ENCODE measurements at places on chromosomes 12 and 14.

DNA sequence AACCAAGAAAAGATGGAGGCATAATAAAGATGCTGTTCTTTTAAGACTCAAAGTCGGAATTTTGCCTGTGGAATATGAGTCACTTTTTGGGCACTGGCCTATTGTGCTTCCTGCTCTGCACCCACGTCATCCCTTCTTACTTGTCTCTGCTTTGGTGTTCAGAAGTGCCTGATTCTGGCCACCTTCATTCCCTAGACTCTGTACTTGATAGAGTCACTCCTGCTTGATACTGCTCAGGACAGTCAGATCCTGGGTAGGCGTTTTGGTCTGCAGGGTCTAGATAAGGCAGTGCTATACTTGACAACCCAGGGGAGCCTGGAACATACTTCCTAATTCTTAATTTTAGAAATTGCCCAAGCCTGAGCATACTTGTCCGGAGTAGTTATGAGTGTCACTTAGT is 1.9 kb downstream of the LRRK2 start:
- DNase-seq: no peak

GRCh38 chr12:124110372-124110883 is 137.4 kb downstream of the ZNF664 start:
- DNase-seq: no peak

DNA sequence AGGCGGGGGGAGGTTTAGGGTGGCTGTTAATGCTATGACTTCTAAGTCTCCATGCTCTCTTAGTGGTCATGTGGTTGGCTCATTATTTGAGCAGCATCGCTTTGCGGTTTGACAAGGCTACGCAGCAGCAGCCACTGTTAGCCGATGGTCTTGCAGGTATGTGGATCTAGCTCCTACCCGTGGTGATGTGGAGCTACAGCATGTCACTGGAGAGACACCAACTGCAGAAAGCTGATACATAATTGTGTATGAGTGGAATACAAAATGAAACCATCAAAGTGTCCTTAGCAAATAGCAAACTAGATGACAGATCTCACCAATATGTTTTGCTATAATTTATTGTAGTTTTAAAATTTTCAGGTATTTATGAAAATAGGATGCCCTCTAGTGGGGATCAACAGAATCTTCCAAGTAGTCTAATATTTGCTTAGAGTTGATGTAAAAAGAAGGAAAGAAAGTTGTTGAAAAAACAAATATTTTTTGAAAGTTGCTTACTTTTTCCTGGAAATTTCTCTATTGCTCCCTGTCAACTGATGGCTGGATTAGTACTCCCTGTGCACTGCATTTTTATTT is 94.9 kb downstream of the NAV3 start:
- peak; percentile 94 for DNase-seq

GRCh38 chr12:116498471-116498870 is 60.7 kb upstream of the MAP1LC3B2 start:
- DNase-seq: no peak

- DNase-seq: no peak
Observed at GRCh38 chr14:77681196-77682157, 26.3 kb downstream of the ALKBH1 start.

- no peak for DNase-seq
Observed at GRCh38 chr14:93954900-93955849, 21.2 kb downstream of the ASB2 start.

GRCh38 chr12:23169696-23170013 is 544.7 kb downstream of the ETNK1 start:
- peak; percentile 1 for DNase-seq

DNA sequence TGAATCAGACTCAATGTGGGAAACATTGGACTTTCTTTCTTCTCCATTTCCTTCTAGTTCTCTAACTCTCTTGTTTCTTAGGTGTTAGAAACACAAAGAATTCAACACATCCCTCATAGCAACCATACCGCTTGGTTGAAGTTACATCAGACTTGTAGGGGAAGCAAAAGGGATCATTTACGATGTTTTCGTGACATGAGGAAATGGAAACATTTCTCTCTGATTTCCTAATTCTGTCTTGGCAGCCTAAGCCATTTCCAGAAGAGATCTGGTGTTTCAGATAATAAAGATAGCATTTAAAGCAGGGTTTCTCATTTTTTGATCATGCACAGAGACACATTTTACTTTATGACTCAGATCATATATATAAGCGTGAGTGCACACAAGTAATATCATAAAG is 202.0 kb downstream of the TMEM132C start:
- no peak for DNase-seq

GRCh38 chr14:91246051-91246852 is 1.7 kb upstream of the GPR68 start:
- DNase-seq: no peak

- peak; percentile 82 for DNase-seq
Observed at GRCh38 chr12:128510511-128510910, 243.5 kb downstream of the TMEM132C start.

DNA sequence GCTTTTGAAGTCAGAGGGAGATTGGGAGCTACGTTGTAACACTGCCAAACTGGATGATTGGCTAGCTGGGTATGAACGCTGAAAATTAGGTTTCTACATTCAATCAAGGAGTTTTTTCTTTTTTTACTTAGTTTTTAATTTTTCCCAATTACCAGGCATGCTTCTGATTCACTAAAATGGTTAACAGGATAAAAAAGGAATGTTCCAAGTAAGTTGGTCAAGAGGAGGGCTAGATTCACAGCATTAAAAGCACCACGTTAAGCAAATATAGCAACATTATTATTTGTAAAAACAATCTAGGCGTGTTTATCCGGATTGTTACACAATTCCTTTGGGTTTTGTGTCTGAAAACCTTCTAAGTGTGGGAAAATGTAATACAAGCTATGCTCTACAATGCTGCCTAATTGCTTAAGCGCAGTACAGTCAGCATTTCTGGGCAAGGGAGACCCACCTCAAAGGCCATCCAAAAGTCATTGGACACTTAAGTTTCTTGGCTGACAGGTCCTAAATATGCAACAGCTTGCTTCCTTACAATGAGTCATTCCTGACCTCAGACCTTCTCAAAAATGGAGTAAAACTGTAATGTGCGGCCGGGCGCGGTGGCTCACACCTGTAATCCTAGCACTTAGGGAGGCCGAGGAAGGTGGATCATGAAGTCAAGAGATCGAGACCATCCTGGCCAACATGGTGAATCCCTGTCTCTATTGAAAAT is 1.2 kb downstream of the RPLP0 start:
- no peak for DNase-seq

DNA sequence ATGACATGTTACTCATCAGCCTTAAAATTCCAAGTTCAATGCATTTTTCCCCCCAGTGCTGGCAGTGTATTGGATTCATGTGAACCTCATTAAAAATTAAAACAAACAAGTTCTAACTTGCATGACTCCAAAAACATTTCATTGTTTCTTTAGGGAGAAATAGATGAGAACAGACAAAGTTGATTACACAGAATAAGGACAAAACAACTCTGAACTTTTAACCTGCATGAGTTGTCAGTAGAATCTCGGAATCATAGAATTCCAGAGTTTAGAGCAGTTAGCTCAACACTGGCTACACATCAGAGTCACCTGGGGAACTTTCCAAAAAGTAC is 127.5 kb downstream of the TMX1 start:
- no peak for DNase-seq

DNA sequence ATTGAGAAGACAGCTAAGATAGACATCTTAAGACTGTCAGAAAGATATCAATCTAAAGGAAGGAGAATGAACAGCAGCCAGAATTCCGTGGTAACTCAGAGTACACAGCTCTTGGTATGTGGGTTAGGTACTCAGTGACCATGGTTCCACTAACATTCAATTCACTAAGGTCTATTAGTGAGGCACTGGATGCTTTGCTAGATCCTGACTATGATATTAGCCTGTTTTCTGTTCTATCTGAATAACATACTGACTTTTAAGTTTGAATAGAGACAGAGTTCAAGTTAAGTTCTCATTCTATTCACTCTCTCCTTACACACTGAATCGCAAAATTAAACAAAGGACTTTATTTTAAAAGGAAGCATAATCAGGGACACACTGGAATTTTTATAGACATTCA is 106.4 kb downstream of the PRKD1 start:
- no peak for DNase-seq

DNA sequence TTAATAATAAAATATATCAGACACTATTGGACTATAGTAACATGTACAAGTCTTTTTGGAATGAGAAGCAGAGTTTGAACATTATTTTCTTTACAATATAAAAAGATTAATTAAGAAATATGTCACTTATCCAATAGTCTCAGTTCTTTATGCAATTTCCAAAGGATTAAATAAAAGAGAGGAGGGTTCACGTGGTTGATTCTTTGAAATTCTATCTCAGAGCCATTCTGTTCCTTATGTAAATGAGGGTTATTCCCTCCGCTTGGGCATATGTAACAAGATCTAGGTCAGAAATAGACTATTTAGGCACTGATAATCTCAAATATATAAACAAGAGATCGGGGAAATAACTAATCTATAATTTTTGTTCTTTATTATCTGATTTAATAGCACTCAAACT is 2.1 kb upstream of the TUBA1A start:
- no peak for DNase-seq

- DNase-seq: no peak
Observed at GRCh38 chr12:132218915-132219314, 74.7 kb downstream of the NOC4L start.

DNA sequence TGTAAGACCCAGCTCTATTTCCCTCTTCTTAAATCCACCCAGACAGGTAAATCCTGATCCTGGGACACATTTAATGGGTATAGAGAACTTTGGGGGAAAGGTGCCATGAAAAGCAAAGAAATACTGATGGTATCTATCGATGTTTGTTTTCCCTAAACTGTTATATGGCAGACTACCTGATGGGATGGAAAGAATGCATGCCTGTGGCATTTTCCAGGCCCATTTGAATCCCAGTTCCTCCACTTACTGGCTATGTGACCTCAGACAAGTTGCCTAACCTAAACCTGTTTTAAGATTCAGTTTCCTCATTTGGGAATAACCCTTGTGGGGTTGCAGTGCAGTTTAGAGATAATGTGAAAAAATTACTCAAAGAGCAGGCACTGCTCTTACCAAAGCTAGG is 404.5 kb downstream of the FUT8 start:
- DNase-seq: no peak

DNA sequence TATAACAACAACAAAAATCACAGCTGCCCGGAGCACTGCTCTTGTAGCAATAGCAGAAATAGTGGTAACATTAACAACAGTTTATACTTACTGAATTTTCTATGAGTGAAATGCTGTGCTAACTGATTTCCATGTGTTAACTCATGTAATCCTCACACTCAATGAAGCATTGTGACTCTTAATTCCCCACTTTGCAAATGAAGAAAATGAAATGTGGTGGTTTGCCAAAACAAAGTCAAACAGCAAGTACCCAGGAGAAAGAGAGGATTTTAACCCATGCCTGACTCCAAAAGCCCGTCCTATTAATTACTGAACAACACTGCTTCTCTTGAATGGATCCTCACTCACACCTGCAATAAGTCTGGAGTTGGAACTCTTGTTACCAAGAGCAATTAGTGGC is 123.5 kb downstream of the MED13L start:
- DNase-seq: no peak

GRCh38 chr14:72515779-72516770 is 377.8 kb downstream of the DPF3 start:
- no peak for DNase-seq

- DNase-seq: no peak
Observed at GRCh38 chr14:37202265-37202664, 4.5 kb downstream of the MIPOL1 start.

GRCh38 chr12:114648711-114649110 is 35.3 kb downstream of the TBX3 start:
- DNase-seq: no peak

DNA sequence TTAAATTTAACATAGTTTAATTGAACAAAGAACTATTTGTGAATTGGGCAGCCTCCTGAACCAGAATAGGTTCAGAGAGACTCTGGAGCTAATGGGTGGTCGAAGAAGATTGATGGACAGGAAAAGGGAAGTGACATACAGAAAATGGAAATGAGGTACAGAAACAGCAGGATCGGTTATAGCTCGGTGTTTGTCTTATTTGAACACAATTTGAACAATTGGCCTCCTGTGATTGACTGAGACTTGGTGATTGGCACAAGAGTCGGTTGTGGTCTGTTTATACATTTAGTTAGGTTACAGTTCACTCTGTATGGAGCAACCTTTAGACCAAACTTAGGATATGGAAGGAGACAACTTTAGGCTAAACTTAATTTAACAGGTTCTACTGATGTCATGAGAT is 18.4 kb upstream of the CFL2 start:
- DNase-seq: no peak

DNA sequence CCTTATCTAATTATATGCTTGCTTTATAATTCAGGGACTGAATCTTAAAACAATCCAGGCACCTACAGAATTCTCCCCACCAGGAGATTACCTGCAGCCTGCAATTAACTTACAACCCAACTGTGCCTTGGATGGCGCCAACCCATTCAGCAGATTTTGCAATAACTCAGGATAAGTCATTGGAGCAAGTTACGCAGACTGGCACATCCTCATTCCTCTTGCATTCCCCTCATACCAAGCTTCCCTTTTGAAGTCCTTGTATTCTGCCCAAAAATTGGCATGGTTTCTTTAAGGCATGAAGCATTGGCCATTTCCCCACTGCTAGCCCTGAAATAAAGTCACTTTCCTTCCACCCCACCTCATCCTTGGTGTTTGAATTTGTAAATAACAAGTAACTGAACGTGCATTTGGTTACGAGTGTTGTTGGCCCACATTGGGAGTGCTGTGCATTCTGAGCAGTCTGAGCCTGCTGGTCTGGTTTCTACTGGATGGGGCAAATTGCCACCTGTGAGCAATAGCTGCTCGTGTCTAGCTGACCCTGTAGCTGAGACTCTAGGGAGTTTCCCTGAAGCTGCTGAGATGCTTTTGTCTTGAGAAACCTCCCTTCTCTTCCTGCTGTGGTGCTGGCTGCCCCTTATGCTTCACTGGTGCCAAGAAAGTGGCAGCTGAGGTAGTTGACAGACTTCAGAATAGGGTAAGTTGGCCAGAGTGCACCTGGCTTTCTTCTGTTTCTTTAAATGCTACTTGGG is 99.2 kb upstream of the SCAF11 start:
- no peak for DNase-seq

DNA sequence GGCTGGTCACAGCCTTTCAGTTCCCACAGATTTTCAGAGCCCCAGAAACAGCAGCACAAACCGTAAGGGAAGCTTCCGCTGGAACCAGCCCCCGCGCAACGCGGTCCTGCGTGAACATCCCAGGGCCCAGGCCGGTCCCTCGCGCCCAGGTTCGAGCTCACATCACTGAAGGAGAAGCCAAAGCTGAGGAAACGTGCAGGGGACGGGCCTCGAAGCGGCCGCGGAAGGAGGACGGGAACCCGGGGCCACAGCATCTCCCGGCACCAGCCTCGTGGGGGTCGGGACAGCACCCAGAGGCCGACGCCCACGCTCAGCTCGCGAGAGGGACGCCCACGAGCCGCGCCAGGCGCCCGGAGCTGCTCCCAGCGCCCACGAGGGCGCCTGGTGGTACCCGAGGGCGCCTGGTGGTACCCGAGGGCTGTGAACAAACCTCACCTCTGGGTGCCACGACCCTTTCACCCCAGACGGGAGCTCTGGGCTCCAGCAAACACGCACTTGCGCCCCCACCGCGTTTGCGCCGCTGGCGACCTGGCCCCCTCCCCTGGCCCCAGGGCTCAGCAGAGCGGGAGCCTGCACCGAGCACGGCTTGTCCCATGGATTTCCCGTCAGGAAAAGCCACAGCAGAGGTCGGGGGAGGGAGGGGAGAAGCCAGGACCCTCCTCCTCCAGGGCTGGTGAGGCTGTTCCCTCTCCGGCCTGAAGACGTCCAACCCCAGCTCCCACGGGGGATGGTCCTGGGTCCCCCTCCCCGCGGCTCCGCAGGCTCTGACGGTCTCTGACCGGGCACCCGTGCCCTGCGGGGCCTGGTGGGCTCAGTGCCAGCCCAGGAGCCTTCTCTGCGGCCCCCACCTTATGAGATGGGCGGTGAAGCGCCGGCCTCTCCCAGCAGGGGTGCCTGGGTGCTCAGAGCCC is 6.9 kb downstream of the LRCOL1 start:
- no peak for DNase-seq

All from brain (organoid and tissue), 16 donors.